ENCODE measurements at places on chromosomes 16 and 17.

GRCh38 chr16:53518550-53519416, 15.8 kb upstream of the AKTIP start:
- DNase-seq, result no peak

DNA sequence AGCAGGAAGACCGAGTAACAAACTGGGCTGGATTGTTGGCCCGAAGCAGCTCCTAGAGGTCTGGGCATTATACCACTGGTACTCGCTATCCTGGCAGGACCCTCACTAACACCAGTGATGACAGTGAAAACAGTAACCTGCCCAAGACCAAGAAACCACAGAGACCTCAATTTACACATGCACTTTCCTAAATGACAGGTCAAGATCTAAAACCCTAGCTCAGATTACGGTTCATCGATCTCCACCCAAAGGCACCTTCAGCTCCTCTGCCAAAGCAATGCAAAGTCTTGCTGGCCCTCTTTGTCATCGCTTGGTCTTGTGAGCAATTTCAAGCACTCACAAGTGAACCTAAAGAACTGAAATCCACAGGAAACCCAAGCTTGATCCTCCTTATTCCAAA, 1.5 kb downstream of the PIP4K2B start:
- DNase-seq, result no peak

DNA sequence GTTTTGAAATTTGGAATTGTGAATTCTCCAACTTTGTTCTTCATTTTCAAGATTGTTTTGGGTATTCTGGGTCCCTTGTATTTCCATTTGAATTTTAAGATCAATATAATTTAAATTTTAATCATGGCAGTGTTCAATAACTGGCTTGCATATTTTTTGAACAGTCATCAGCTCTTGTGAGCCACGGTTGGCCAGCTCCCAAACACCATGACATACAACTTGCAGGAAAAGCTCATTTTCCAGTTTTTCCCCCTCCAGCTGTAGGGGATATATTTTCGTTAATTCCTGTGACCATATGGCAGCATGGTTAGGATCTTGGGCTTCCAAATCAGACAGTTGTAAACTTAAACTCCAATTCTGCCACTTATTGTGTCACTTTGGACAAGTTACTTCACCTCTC, 690.1 kb downstream of the WWOX start:
- no peak for DNase-seq

- no peak for DNase-seq
Measured at GRCh38 chr17:37744961-37745800, at the start of gene HNF1B. TSS of gene HNF1B (minus strand) at chr17:37745059. CDS start at chr17:37744884, 175 bp downstream.

All from left ventricle myocardium superior (tissue), 1 donor.